ENCODE measurements at places on chromosomes 5 and 9. TPM values are rescaled to one million over a fixed set of nuclear protein-coding genes. Genes with fewer than 3 reads are reported as not detected.

DNA sequence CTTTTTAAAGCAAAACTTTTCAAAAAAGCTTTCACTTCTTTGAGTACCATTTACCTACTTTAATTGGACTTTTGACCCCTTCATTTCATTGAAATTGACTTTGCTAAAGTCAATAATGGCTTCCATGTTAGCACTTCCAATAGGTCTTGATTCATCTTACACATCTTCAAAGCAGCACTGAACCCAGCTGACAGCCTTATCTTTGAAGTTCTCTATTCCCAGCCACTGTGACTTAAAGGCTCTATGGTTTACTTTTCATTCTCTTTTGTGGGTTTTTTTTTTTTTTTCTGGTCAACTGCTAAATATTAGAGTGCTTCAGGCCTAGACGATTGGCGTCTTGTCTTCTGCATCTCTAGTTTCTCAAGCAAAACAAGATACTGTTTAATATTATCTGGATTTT, 385.0 kb downstream of the CTNND2 start:
- peaks cover 11% of the 10 kb centered on the region for H3K4me1 ChIP-seq
- H3K36me3 ChIP-seq, result no peaks in the 10 kb centered on the region
- no peak overlapping the region for H3K4me3 ChIP-seq
- DNase-seq, result peak; percentile 16

DNA sequence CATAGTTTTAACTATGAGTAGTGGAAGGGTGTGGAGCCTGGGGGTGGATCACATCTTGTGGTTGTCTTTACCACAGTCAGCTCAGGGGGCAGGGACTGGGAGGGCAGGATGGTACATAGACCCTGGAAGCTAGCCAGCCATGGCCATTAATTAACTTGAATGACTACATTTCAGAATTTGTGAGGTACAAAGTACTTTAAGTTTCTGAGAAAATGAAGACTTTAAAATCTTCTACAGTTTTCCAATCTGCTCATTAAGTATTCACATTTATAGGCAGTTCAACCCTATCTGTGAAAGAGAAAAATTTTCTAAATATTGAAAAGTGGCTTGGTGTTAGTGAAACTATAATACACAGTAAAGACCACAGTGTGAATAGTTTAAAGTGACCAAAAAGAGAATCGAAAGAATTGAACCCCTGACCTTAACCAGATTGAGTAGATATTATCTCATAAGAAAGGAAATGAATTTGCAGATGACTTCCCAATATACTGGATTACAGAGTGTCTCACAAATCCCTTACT, 234.2 kb upstream of the MEF2C start:
- H3K27me3 ChIP-seq, result no peaks in the 10 kb centered on the region
- H3K4me1 ChIP-seq, result no peaks in the 10 kb centered on the region
- no peak overlapping the region for H3K27ac ChIP-seq
- no peak overlapping the region for H3K4me3 ChIP-seq

DNA sequence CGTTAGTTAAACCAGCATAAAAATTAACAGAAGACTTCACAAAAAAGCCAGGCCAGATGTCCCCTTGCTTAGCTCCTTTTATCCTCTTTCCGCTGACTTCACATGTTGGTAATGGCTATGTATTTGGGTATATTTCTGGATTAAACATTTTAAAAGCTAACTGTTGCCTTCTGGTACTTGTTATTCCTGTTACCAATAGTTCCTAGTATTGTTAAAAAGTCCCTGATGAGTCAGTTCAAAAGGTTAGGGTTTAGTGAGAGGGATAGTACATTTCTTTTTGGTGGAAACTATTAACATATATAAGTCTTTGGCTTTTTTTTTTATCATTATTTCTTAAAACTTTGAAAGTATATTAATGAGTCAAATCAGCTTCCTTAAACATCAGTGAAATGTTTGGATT, 103.2 kb upstream of the ELL2 start:
- no peaks in the 10 kb centered on the region for H3K27me3 ChIP-seq
- H3K4me1 ChIP-seq, result peaks cover 24% of the 10 kb centered on the region
- no peak overlapping the region for H3K4me3 ChIP-seq
- no peaks in the 10 kb centered on the region for H3K36me3 ChIP-seq
- H3K27ac ChIP-seq, result no peak overlapping the region
- DNase-seq, result no peak

DNA sequence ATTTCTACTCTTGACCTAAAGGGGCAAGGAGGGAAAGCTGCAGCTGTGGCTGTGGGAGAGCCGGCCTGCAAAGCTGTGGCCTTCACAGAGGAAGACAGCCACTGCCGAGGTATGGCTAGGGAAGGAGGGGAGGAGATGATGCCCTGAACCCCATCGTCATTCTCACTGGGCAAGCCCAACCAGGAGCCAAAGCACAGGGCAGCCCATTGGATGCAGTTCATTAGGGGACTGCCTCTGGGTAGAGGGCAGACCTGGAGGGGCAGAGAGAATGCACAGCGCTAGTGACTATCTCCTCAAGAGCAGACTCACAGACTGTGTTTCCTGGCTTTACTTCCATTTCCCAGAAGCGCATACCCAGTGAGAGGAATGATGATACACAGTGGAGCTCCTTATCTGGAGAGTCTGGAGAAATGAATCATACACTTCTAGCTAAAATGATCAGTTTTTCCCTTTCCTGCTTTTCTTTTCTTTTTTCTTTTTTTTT, 47.2 kb upstream of the TTC23L start:
- no peaks in the 10 kb centered on the region for H3K36me3 ChIP-seq
- no peaks in the 10 kb centered on the region for H3K27me3 ChIP-seq
- no peak for DNase-seq
- no peak overlapping the region for H3K4me3 ChIP-seq

- peak overlapping the region; percentile 66 for H3K27ac ChIP-seq
- H3K4me1 ChIP-seq, result peaks cover 39% of the 10 kb centered on the region
- peak overlapping the region; percentile 63 for H3K4me3 ChIP-seq
- H3K27me3 ChIP-seq, result no peaks in the 10 kb centered on the region
Measured at GRCh38 chr9:123678878-123679329, 251.0 kb downstream of the DENND1A start.

GRCh38 chr5:31049936-31050704, 143.4 kb upstream of the CDH6 start:
- no peaks in the 10 kb centered on the region for H3K27me3 ChIP-seq
- no peaks in the 10 kb centered on the region for H3K4me1 ChIP-seq
- DNase-seq, result no peak
- no peaks in the 10 kb centered on the region for H3K36me3 ChIP-seq
- no peak overlapping the region for H3K27ac ChIP-seq
- H3K4me3 ChIP-seq, result no peak overlapping the region

GRCh38 chr5:73619606-73620333, 6.2 kb upstream of the ARHGEF28 start:
- no peak for DNase-seq
- no peaks in the 10 kb centered on the region for H3K36me3 ChIP-seq
- no peaks in the 10 kb centered on the region for H3K27me3 ChIP-seq
- peaks cover 45% of the 10 kb centered on the region for H3K4me1 ChIP-seq

DNA sequence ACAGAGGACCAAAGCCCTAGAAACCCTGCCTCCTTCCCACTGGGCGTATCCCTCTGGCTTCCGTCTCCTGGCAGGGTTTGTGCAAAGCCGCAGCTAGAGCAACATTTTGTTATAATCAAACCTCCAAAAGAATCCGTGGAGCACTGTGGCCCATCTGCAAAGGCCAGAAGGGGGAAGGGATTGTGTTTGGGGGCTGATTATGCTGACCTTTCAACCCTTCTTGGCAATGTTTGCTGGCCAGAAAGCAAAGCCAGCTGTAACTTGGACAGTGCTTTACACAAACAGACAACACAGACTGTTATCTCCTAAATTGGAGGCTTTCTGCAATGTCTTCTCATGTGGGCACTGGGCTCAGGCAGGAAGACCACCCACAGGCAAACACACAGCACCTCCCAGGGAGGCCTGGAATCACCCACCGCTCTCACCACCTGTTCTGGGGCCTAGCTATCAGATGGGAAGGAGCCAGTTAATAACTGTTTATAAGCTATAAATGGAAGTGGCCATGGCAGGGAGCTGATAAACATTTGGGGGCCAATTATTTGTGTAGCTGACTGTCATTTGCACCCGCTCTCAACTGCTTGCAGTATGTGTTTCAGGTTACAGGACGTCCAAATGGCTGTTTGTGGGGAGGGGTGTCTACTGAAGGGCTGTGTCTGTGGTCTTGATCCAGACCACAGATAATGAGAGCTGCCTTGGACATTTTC, 121.6 kb upstream of the ERCC6L2 start:
- H3K4me1 ChIP-seq, result peaks cover 45% of the 10 kb centered on the region
- H3K36me3 ChIP-seq, result no peaks in the 10 kb centered on the region

DNA sequence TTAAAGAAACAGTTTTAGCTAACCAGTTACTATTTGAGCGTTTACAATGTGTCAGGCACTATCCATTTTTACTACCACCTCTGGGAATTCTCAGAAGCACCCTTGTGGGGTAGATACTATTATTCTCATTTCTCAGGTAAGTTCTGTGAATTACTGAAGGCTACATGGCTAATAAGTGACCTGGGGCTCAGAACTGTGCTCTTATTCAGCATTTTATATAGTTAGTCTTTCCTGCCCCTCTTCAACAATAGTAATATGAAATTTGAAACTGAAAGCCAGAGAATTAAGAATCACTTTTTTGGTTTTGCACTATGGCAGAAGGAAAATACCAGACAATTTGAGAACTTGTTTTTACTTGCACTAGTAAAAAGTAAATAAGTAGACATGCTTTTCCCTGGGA, 11.8 kb downstream of the ELL2 start:
- no peak overlapping the region for H3K4me3 ChIP-seq
- peaks cover 38% of the 10 kb centered on the region for H3K36me3 ChIP-seq
- no peaks in the 10 kb centered on the region for H3K27me3 ChIP-seq
- DNase-seq, result no peak
- no peak overlapping the region for H3K27ac ChIP-seq
- peaks cover 84% of the 10 kb centered on the region for H3K4me1 ChIP-seq

GRCh38 chr5:533955-534742, 9.9 kb upstream of the SLC9A3 start:
- H3K27ac ChIP-seq, result no peak overlapping the region
- no peaks in the 10 kb centered on the region for H3K36me3 ChIP-seq
- DNase-seq, result no peak
- peak overlapping the region; percentile 57 for H3K4me3 ChIP-seq
- H3K4me1 ChIP-seq, result peaks cover 66% of the 10 kb centered on the region

- H3K36me3 ChIP-seq, result no peaks in the 10 kb centered on the region
- no peak overlapping the region for H3K27ac ChIP-seq
- no peak overlapping the region for H3K4me3 ChIP-seq
- H3K4me1 ChIP-seq, result no peaks in the 10 kb centered on the region
- peaks cover 46% of the 10 kb centered on the region for H3K27me3 ChIP-seq
- DNase-seq, result no peak
Measured at GRCh38 chr5:180618829-180619562, 27.7 kb upstream of the SCGB3A1 start.

DNA sequence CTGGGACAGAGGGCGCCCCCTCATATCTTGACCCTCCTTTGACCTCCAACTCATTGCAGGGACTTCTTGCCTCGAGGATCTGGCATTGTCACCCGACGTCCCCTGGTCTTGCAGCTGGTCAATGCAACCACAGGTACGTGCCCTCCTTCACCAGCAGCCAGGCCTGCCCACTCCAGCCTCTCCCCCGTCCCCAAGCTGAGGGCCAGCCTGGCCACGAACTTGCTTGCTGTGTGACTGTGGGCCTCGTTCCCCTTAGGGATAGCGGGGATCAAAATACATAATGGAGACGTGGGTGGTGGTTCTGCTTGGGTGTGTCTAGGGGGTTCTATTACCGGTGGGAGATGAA, 15.0 kb downstream of the DNM1 start:
- no peak overlapping the region for H3K27ac ChIP-seq

DNA sequence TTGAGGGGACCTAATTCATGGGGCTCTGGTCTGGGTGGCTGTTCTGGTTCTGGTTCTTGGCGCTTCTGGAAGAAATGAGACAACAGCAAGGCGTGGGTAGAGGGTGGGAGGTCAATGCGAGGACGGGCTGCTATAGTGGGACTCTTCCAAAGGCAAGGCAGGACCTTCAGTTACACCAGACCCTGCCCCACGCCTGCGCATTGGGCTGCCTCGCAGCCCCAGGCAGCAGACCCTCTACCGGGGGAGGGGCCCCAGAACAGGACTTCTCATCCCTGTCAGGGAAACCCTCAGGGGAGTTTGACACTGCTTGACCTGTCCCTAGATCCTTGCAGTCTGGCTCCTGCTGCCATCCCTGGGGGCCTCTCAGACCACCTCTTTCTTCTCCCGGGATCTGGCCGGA, 18.5 kb downstream of the CCDC69 start:
- H3K4me1 ChIP-seq, result peaks cover 13% of the 10 kb centered on the region
- no peak overlapping the region for H3K4me3 ChIP-seq
- H3K27ac ChIP-seq, result no peak overlapping the region
- H3K36me3 ChIP-seq, result no peaks in the 10 kb centered on the region
- H3K27me3 ChIP-seq, result no peaks in the 10 kb centered on the region

- no peaks in the 10 kb centered on the region for H3K27me3 ChIP-seq
- H3K27ac ChIP-seq, result no peak overlapping the region
- H3K4me1 ChIP-seq, result no peaks in the 10 kb centered on the region
Measured at GRCh38 chr5:10509575-10509974, 54.3 kb upstream of the ANKRD33B start.

GRCh38 chr9:135879237-135879601, 28.1 kb downstream of the CAMSAP1 start:
- no peak overlapping the region for H3K4me3 ChIP-seq
- peaks cover 17% of the 10 kb centered on the region for H3K36me3 ChIP-seq
- no peak overlapping the region for H3K27ac ChIP-seq

DNA sequence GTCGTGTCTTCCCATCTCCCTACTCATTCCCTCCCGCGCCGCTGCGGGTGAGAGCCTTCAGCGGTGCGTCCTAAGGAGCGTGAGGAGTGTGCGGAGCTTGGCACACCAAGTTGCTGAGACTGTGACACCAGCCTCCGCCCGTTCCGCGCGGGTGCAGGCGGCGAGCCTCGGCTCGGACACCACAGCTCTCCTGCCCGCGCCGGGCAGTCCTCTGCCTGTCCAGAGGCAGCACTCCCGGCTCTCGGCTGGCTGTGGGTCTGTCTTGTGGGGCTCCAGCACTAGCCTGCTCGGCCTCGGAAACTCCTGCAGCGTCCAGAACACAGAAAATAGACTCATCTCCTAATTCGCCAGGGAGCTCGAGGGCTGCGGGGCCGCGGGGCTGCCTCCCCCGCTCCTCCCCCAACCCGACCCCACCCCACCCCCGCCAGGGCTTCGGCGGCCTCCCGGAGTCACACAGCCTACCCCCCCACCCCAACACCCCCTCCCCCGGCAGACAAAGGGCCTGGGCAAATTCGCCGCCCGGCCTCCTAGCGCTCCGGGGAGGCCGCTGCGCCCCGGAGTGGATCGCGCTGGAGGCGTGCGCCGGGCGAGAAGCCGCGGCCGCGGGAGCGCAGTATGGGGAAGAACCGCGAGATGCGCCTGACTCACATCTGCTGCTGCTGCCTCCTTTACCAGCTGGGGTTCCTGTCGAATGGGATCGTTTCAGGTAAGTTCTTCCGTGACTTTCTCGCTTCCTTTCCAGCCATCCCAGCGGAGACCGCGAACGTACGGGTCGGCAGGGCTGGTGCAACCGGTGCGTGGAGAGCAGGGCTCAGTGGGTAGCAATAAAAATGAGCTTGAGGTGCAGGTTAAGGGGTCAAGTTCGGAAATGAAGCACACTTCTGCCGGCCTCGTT, at the start of gene ADAMTS19:
ADAMTS19 (plus strand) TSS at position 522 of the 895 bp plus-strand sequence; CDS start at position 616, 94 bp downstream.
- H3K4me3 ChIP-seq, result peak within 1 kb of the TSS; percentile 16
- no peak within 1 kb of the TSS for H3K27ac ChIP-seq
- H3K36me3 ChIP-seq, result no peaks in the 10 kb centered on the region
- no peak for DNase-seq

- no peak overlapping the region for H3K27ac ChIP-seq
- no peaks in the 10 kb centered on the region for H3K4me1 ChIP-seq
- no peak overlapping the region for H3K4me3 ChIP-seq
- no peaks in the 10 kb centered on the region for H3K36me3 ChIP-seq
- H3K27me3 ChIP-seq, result peaks cover 2% of the 10 kb centered on the region
Measured at GRCh38 chr5:72510610-72511181, 3.5 kb upstream of the ZNF366 start.

The PDE6A gene
- total RNA-seq, result not detected

The MLANA gene
- total RNA-seq, result 0.11 TPM

The RNF183 gene
- 0.13 TPM for total RNA-seq

The FOXD4L4 gene
- total RNA-seq, result 0.38 TPM

The RELL2 gene
- total RNA-seq, result 8.3 TPM

The UBTD2 gene
- total RNA-seq, result 24.1 TPM

The ZNF483 gene
- 9.5 TPM for total RNA-seq

The DIMT1 gene
- total RNA-seq, result 37.7 TPM

All from HepG2 (cell line).